NCI-H2171 treated with DMSO at 0.1 percent for 48 hours (cell line): ENCODE measurements at places on chromosomes 3 and 15.

DNA sequence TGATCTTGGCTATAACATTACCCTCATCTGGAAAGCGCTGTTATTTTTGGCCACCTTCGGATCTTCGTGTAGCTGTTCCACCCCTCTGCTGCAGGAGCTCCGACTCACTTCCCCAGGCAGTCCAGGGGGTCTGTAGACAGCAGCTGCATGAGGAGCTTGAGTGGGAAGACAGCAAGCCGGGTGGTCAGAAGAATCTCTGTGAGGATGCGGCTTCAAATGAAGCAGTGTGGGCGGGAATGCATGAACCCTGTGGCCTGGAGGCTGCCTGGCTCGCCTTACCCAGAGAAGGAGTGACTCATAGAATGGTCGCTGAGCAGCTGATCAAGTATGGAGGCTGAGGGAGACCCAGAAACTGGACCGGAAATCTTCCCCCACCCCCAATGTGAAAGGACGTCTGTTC, 45.2 kb upstream of the NR2F2 start:
- no peak for DNase-seq

DNA sequence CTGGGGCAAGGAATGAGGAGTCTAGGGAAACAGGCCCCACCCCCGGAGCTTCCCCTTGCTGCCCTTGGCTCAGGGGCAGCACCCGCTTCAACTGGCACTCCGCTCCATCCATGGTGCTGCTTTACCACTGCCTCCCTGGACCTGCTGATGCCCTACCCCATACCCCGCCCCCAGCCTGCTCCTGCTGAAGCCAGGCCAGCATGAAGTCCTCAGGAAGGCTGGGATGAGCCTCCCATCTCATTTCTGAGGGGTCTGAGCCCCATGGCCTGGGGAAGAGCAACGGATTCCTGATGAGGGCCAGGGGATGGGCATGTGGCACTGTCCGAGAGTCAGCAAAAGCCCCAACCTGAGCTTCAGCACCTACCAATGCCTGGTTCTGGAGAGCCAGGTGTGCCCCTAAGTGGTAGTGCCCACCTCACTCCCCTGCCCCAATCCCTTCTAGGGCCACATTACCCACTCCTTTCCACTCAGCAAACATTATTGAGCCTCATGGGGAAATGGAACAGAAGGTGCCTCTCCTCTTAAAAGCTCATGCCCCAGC, 21.0 kb downstream of the SEC61A1 start:
- DNase-seq: no peak

DNA sequence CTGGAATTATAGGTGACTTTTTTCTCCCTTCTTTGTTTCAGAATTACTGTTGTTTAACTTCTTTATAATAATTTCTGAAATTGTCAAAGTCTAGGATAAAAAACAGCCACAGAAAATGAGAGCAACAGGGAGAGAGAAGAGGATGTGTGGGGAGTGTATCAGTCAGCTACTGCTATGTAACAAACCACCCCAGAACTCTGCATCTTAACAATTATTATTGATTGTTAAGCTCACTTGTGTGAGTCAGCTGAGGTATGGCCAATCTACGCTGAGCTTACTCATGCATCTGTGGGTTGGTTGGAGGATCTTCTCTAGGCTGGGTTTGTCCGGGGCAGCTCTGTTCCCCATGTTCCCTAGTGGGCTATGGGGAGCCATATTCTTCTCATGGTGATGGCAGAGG, 43.7 kb upstream of the CDV3 start:
- no peak for DNase-seq

- DNase-seq: no peak
Measured at GRCh38 chr3:143608966-143609365, 239.3 kb downstream of the SLC9A9 start.

- DNase-seq: no peak
Measured at GRCh38 chr15:96264801-96265515, 65.5 kb upstream of the NR2F2 start.

- DNase-seq: no peak
Measured at GRCh38 chr15:75738014-75738646, 25.5 kb upstream of the CSPG4 start.
